ENCODE measurements at places on chromosomes 6 and 20.
A peak's percentile ranks its signal among the peaks of the same experiment; 100 is the strongest.

- no peak for DNase-seq
Measured at GRCh38 chr6:165835410-165835851, 172.4 kb upstream of the PDE10A start.

GRCh38 chr6:66238851-66239250 is 531.8 kb upstream of the EYS start:
- no peak for DNase-seq

- DNase-seq: no peak
Measured at GRCh38 chr6:161226009-161226964, 47.6 kb downstream of the AGPAT4 start.

- no peak for DNase-seq
Measured at GRCh38 chr20:57309544-57310115, 20.0 kb upstream of the SPO11 start.

GRCh38 chr20:17248224-17248623 is 21.4 kb downstream of the PCSK2 start:
- no peak for DNase-seq

GRCh38 chr6:119331663-119332286 is 17.8 kb downstream of the MAN1A1 start:
- no peak for DNase-seq

GRCh38 chr6:37838219-37838921 is 18.8 kb downstream of the ZFAND3 start:
- no peak for DNase-seq

DNA sequence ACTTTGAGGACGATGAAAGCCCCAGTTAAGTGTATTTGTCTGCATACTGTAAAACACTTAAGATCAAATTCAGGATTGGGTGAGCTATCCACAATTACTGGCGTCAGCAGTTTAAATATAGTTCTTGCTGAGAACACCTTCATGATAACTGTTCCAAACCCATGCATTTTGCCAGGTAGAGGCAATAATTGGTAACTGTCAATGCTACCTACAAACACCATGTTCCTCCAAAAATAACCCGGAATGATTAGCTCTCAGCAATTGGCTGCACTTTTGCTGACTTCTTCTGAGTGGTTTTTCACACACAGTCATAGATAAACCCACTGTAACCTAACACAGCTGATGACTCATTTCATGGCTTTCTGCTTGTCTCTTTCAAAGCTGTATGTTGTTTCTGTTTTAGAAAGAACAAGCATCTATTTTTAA is 1358.6 kb upstream of the GJE1 start:
- no peak for DNase-seq

DNA sequence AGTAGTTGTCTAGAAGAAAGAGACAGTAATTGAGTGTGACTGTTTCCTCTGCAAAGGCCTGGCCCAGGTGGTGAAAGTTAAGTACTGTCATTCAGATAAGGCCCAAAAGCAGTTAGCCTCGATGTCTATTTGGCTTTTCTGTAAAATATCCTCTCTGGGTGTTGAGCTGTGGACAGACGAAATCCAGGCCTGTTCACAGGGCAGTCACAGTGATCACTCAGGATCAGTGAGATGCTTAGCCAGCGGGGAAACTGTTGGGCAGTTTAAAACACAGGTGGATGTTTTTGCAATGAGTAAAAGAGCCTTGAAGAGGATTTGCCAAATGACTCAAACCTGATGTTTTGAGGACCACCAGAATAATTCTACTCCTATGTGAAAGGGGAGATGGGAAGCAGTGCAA is 22.0 kb upstream of the PRDM1 start:
- DNase-seq: no peak

- DNase-seq: no peak
Measured at GRCh38 chr6:4320860-4321259, 185.5 kb upstream of the ECI2 start.

DNA sequence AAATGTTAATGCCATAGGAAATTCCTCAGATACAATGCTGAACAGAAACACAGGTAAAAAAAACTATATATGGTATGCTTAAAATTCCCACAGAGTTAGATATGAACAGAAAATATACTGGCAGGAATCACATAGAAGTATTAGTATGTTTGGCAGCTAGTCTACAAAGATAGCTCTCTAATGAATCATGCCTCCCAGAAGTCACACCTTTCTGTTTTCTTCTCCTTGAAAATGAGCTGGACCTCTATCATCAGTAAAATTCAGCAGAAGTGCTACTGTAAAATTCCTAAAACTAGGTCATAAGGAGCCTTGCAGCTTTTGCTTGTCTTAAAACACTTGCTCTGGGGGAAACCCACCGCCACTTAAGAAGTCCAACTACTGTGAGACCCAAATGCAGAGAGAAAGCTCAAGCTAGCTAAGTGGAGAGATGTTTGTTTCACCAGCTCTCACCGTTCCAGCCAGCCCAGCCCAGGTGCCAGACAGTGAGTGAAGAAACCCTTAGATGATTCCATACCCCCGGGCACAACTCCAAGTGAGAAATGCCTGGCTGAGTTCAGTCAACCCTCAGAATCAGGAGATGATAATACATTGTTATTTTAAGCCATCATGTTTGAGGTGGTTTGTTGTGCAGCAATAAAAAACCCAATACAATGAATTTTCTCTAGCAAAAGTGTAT is 43.0 kb downstream of the TSPYL4 start:
- DNase-seq: peak; percentile 76

DNA sequence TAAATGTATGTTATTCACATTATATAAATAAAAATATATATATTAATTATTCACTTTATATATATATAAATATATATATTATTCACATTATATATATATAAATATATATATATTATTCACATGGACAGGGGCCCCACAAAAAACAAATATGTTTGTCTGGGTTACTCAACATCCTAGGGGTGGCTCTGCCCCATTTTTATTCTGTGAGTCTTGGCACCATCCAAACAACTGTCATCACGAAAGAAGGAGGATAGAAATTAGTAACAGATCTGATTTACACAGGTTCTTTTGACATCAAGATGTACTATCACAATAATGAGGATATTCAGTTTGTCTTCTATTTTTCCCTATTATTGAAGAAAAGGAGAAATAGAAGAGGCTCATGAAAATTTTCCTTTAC is 187.3 kb downstream of the GPX5 start:
- no peak for DNase-seq

DNA sequence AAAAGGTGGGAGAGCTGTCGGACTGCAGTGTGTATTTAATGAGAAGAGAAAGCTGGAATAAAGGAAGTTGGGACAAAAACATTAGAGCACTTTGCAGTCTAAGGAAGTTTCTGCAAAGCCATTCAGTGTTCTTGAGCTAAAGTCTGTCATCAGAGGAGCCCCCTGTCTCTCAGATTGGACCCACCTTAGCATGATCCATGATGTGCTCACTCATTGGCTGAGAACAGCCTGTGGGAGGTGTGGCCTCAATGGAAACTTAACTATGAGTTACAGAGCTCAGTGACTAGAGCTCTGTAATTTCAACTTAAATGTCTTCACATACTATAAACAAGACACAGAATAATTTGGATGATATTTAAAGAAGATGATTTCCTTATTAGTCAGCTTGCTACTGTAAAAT is 437.0 kb downstream of the BTBD3 start:
- DNase-seq: no peak

- no peak for DNase-seq
Measured at GRCh38 chr6:35238843-35239289, 20.7 kb upstream of the ZNF76 start.

DNA sequence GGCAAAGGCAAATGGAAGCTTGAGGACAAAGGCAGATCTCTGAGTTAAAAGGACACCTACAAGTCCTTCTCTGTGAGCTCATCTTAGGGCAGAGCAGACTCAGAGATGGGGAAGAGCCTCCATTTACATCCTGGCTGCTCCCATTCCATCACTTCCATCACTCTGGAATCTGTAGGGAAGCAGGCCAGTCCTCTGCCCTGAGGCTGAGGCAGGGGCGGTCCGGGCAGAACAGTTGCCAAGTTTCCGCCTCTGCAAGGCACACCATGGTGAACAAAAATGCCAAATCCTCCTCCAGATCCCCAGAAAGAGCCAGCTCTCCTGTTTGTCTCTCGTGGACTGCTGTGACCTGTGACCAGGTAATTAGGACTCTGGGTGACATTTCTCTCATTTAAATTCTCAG is 209.6 kb upstream of the SSTR4 start:
- no peak for DNase-seq

GRCh38 chr20:46637020-46637419 is 14.2 kb downstream of the SLC13A3 start:
- DNase-seq: no peak

DNA sequence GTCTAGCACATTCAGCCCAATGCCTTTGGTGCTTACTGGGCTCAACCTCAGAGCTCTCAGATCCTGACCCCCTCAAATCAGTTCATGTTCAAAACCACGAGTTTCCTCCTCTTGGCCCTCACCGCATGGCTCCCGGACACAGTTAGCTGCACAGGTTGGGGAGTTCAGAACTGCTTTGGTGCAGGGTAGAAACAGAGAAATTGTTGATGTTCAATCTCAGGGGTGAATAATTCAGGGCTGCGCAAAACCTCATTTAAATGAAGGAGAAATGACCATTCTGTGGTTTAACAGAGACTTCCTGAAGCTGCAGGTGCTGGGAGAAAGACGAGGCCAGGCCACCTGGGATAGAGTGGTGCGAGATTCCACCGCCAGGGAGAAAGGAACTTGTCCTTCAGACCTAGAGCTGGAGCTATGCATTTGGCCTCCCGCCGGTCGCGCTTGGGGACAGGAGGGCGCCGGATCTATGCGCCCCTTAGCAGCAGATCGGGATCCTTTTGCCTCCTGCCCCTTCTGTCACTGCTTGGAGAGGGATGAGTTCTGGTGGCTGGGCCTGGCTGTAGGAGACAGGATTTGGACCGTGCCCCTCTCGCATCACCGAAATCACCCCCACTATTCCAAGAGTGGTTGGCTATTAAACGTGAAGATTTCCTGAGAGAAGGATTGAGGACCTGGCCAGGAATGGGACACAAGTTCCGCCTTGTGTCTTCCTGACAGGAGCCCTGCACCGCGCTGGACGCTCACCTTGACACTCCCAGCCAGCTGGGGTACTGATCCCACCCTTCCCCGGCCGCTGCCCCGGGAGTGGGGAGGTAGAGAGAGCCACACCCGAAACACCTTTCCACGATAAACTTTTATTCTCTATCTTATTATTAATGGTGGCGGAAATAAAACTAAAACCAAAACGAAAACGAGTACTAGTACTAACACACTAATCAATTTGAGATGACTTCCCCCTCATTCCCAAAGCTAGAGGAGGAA is 767 bp upstream of the PAX1 start:
- DNase-seq: no peak

DNA sequence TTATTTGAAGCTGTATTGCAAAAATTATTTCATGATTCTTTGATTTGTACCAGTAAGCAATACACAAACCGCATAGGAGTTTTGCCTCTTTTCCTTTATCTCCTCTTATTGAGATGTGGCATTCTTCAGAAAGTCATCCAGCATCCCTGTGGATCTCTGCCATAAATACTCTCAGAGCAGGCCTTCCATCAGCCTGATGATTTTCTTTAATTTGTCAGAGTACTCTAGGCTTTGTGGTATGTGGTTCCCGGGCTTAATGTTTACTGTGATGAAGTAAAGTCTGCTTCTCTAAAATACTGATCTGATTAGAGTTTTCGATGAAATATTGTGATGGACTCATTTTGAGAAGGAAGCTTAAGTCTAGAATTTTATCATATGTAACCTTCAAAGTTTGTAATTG is 31.1 kb upstream of the SLC35D3 start:
- no peak for DNase-seq

GRCh38 chr6:105196076-105196475 is 16.3 kb upstream of the POPDC3 start:
- DNase-seq: no peak

DNA sequence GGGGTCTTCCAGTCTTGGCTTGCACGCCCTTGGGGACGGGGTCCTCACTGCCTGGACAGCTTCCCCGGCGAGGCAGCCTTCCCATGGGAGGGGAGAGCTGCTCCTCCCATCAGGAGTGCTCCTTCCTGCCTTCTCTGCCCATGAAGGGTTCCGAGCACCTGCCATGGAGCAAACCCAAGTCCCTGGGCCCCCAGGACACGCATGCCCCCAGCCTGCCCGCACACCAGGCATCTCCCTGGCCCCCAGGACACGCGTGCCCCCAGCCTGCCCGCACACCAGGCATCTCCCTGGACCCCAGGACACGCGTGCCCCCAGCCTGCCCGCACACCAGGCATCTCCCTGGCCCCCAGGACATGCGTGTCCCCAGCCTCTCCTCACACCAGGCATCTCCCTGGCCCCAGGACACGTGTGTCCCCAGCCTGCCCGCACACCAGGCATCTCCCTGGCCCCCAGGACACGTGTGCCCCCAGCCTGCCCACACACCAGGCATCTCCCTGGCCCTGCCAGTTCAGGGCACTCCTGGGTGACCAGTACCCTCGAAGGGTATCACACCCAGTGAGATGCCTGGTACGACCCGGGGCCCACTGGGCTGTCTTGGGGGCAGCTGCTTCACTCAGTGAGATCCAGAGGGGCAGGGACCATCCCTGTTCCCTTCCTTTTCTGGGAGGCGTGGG is 21.7 kb downstream of the COL20A1 start:
- DNase-seq: peak; percentile 7

DNA sequence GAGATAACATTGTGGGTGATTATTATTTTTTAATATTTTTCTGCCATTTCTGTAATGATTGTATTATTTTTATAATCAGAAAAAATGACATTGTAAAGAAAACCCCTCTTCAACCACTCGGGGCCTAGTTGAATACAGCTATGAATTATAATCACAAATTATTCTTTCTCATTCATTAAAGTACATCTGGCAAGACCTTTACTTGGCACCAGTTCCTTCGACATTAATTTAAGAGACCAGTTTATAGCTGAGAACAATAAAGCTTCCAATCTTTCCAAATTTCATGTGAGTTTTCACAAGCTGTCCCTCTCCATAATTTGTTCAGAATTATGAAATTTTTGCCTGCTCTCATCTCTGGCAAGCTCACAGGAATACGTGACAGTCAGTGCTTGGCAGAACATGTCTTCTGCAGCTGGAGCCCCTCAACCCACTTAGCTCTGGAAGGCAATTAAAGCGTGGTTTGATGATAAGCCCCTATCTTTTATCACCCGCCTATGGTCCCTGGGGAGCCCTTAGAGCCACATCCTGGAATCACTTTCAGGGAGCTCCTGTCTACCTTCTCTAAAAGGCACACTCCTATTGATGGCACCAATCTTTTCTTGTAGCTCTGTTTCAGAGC is 237.2 kb upstream of the PRND start:
- DNase-seq: no peak

- no peak for DNase-seq
Measured at GRCh38 chr20:9160757-9161156, 91.9 kb downstream of the PLCB4 start.

GRCh38 chr20:24693466-24694156 is 224.2 kb downstream of the SYNDIG1 start:
- no peak for DNase-seq

DNA sequence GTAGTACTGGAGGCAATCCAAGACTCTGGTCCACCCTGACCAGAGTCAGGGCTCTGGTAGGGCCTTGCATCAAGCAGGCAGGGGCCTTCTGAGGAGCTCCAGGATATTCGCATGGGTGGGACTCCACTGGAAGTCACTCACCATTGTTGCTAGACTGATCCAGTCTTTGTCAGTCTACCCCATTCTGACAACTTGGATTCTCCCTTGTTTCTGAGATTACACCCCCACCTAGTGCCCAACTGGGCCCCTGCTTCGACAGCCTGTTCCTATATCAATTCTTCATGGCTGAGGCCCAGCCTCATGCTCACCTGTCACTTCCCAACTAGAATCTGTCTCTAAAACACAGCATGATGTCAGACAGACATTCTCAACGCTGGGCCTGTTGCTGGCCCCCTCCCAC is 5.2 kb downstream of the SLC35D3 start:
- DNase-seq: no peak
